ENCODE measurements at places on chromosomes 13 and 19.
A peak's percentile ranks its signal among the peaks of the same experiment; 100 is the strongest.

DNA sequence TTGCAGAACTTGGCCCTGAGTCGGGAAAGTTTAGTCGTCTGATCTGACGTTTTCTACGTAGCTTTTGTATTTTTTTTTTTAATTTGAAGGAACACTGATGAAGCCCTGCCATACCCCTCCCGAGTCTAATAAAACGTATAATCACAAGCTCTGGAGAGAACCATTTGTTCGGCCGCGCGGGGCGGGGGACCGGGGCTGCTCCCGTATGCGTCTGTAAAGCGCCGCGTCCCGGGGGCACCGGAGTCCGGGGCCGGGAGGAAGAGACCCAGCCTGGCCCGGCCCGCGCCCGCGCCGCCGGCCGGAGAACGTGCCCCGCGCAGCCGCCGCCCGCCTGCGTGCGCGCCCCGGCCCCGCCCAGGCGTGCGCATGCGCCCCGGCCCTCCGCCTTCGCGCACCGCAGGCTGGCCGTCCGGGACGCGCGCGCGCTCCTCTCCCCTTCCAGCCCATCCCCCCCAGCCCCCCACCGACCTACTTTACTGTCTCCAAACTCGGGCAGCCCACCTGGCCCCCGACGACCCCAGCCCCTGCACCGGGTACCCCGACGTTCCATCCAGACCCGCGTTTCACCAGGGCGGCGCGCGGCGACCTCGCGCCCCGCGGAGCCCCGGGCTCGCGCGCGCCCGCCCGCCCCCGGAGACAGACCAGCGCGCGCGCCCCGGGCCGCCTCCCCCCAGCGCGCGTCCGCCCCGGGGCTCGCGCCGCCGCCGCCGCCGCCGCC lies 785 bp upstream of the USF2 start:
- DNase-seq: no peak

GRCh38 chr19:51354742-51355148 lies 11.4 kb downstream of the ETFB start:
- DNase-seq: no peak

DNA sequence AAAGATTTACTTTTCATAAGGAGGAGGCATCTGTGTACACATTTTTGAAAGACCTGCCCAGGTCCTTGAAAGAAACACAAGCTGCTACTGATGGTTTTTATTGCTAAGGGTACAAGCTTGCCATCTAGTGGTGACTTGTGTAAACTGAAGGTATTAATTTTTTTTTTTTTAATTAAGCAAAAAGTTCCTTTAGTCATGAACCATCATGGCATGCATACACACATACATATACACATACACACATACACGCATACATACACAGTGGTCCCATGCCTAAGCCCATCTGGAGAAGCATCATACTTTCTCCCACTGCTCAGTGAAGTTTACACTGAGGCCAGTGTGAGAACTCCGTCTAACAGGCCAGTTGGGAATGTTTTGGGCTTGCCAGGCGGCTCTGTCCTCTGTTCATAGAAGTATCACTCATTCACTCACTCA lies 312.5 kb downstream of the DCLK1 start:
- no peak for DNase-seq

- DNase-seq: no peak
Observed at GRCh38 chr13:50707628-50708027, 135.9 kb downstream of the DLEU7 start.

- DNase-seq: peak; percentile 95
Observed at GRCh38 chr19:54463531-54464043, at the start of gene LENG9. LENG9 (minus strand) TSS chr19:54463778; CDS start chr19:54463526, 252 bp downstream.

Measured in SHP77 treated with DMSO at 0.1 percent for 48 hours (cell line).